Peyer's patch (tissue), 4 donors: ENCODE measurements at places on chromosomes 16 and 17. TPM values are rescaled to one million over a fixed set of nuclear protein-coding genes. Genes with fewer than 3 reads are reported as not detected.

- no peaks in the 10 kb centered on the region for H3K4me1 ChIP-seq
- H3K36me3 ChIP-seq: no peaks in the 10 kb centered on the region
- no peak for DNase-seq
- no peaks in the 10 kb centered on the region for H3K27me3 ChIP-seq
Measured at GRCh38 chr16:19281246-19281645, 4.3 kb upstream of the CLEC19A start.

DNA sequence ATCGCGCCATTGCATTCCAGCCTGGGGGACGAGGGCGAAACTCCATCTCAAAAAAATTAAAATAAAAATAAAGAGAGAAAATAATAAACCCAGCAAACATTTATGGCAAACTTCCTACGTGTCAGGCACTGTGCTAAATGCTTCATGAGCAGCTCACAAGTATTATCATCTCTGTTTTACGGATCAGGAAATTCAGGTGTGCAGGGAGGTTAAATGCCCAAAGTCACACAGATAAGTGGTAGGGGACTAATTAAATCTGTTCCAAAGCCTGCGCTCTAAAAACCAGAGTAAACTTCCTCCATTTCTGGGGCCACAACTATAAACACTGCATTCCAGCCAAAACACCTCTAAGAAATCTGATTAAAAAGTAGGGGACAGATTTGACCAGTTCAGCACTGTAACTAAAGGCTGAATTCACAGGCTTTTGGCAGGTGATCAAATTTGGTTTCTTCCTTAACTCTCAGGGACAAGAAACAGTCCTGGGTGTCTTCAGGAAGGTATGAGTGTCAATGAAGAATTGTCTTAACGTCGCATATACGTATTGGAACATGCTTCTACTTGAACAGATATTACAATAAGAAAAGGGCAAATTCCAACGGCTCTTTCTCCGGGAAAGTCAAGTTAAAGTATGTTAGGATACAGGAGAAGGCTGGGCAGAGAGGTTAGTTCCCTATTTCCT is 996 bp downstream of the STRADA start:
- no peak for DNase-seq
- no peaks in the 10 kb centered on the region for H3K36me3 ChIP-seq
- no peaks in the 10 kb centered on the region for H3K4me1 ChIP-seq
- peak overlapping the region; percentile 88 for H3K27ac ChIP-seq
- no peaks in the 10 kb centered on the region for H3K27me3 ChIP-seq
- peak overlapping the region; percentile 63 for H3K4me3 ChIP-seq

DNA sequence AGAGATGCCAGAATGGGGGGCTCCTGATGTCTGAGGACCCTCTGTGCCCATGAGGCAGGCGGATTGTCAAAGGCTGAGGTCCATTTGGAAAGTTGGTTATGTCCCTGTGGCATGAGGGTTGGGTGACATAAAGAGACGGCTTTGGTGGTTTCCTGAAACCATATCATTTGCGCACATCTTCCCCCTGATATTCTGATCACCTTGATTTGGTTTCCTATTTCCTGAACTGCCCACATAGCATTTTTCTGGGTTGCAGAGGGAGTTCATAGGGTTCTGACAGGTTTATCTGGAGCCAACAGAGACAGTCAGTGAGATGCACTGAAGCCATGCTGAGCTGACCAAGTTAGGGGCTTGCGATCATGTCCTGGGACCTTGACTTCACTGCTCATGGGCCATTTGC is 15.7 kb upstream of the RNF222 start:
- no peaks in the 10 kb centered on the region for H3K27me3 ChIP-seq
- peaks cover 6% of the 10 kb centered on the region for H3K4me1 ChIP-seq
- no peak overlapping the region for H3K27ac ChIP-seq
- H3K36me3 ChIP-seq: no peaks in the 10 kb centered on the region
- no peak overlapping the region for H3K4me3 ChIP-seq
- no peak for DNase-seq

GRCh38 chr17:48530887-48531272 is at the start of gene HOXB1:
TSS of gene HOXB1 (minus strand) at chr17:48531011. CDS start at chr17:48530904, 107 bp downstream.
- no peaks in the 10 kb centered on the region for H3K27me3 ChIP-seq
- DNase-seq: no peak
- H3K36me3 ChIP-seq: no peaks in the 10 kb centered on the region
- H3K27ac ChIP-seq: no peak within 1 kb of the TSS
- H3K4me3 ChIP-seq: no peak within 1 kb of the TSS

- H3K36me3 ChIP-seq: no peaks in the 10 kb centered on the region
- DNase-seq: no peak
- no peak overlapping the region for H3K27ac ChIP-seq
Measured at GRCh38 chr16:28261942-28262341, 30.4 kb upstream of the SBK1 start.

GRCh38 chr16:58421529-58421928 is 29.3 kb downstream of the GINS3 start:
- H3K27me3 ChIP-seq: no peaks in the 10 kb centered on the region
- H3K4me1 ChIP-seq: peaks cover 10% of the 10 kb centered on the region
- no peak overlapping the region for H3K4me3 ChIP-seq

GRCh38 chr17:9343516-9343915 is 232.1 kb downstream of the STX8 start:
- H3K4me3 ChIP-seq: no peak overlapping the region
- DNase-seq: no peak
- no peaks in the 10 kb centered on the region for H3K27me3 ChIP-seq
- H3K27ac ChIP-seq: no peak overlapping the region
- no peaks in the 10 kb centered on the region for H3K4me1 ChIP-seq
- no peaks in the 10 kb centered on the region for H3K36me3 ChIP-seq

DNA sequence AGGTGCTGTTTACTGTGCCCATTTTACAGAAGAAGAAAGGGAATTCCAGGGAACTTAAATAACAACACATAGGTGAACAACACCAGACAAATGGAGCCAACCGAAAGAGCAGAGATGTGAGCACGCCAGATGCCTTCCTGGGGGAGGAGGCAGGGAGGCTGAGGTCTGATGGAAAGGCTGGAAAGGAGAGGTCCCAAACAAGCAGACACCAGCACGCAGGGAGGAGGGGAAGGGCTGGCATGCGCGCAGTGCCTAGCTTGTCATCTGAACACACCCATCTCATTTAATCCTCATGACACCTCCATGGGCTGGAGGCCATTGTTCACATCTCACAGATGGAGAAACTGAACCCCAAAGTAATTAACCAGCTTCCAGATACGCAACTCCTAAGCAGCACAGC is 20.9 kb upstream of the CACNG5 start:
- no peak overlapping the region for H3K4me3 ChIP-seq
- H3K27me3 ChIP-seq: no peaks in the 10 kb centered on the region
- H3K36me3 ChIP-seq: no peaks in the 10 kb centered on the region

DNA sequence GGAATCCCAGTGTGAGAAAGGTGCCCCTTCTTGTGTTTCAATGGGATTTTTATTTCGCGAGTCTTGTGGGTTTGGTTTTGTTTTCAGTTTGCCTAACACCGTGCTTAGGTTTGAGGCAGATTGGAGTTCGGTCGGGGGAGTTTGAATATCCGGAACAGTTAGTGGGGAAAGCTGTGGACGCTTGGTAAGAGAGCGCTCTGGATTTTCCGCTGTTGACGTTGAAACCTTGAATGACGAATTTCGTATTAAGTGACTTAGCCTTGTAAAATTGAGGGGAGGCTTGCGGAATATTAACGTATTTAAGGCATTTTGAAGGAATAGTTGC is 567 bp downstream of the UBB start:
- peak overlapping the region; percentile 87 for H3K27ac ChIP-seq
- no peak for DNase-seq
- peaks cover 36% of the 10 kb centered on the region for H3K4me1 ChIP-seq
- no peaks in the 10 kb centered on the region for H3K36me3 ChIP-seq
- H3K27me3 ChIP-seq: no peaks in the 10 kb centered on the region

- H3K27me3 ChIP-seq: no peaks in the 10 kb centered on the region
- no peaks in the 10 kb centered on the region for H3K4me1 ChIP-seq
- no peak overlapping the region for H3K27ac ChIP-seq
- H3K4me3 ChIP-seq: no peak overlapping the region
Measured at GRCh38 chr16:16005721-16006120, 56.3 kb downstream of the ABCC1 start.

- H3K4me3 ChIP-seq: no peak overlapping the region
- H3K36me3 ChIP-seq: no peaks in the 10 kb centered on the region
- no peak for DNase-seq
- H3K27me3 ChIP-seq: no peaks in the 10 kb centered on the region
- no peak overlapping the region for H3K27ac ChIP-seq
Measured at GRCh38 chr17:79093270-79093669, 18.6 kb downstream of the ENGASE start.

DNA sequence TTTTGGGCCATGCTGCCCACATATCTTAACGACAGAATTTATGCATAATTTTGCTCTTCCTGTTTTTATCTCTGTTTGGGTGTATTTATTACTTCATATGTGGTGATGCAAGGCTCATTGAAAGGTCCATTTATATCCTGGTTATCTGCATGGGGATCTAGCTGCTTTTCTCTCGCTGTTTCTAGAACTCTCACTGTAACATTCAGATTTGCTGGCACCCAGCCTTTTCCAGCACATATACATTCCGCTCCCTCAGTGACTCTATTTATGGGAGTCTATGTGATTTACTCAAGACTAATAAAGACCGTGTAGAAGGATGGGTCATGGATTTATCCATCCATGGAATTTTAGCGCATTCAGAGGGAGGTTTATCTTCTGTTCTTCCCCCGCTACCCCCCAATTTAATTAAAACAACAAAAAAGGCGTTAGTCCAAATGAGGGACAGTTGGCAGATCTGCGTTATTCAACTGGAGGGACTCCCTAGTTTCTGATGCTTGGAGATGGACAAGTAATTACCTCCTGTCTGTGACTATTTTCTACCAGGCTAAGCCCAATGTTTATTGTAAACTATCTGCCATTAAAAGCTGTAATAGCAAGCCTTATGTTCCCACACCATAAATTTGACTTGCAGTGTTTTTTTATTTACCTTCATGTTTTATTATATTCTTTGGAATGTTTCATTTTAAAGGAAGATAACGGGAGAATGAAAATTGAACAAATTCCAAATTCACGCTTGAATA is 19.8 kb upstream of the MARCHF10 start:
- no peaks in the 10 kb centered on the region for H3K36me3 ChIP-seq
- H3K4me1 ChIP-seq: no peaks in the 10 kb centered on the region
- H3K27me3 ChIP-seq: no peaks in the 10 kb centered on the region
- no peak overlapping the region for H3K27ac ChIP-seq
- no peak overlapping the region for H3K4me3 ChIP-seq

GRCh38 chr17:27807567-27808470 is 7.5 kb upstream of the NOS2 start:
- peaks cover 47% of the 10 kb centered on the region for H3K4me1 ChIP-seq
- peak; percentile 86 for DNase-seq
- no peak overlapping the region for H3K4me3 ChIP-seq
- peak overlapping the region; percentile 65 for H3K27ac ChIP-seq

GRCh38 chr16:55149622-55150021 is 174.4 kb upstream of the IRX6 start:
- H3K4me3 ChIP-seq: no peak overlapping the region
- no peaks in the 10 kb centered on the region for H3K27me3 ChIP-seq
- H3K27ac ChIP-seq: no peak overlapping the region
- DNase-seq: no peak
- no peaks in the 10 kb centered on the region for H3K4me1 ChIP-seq

DNA sequence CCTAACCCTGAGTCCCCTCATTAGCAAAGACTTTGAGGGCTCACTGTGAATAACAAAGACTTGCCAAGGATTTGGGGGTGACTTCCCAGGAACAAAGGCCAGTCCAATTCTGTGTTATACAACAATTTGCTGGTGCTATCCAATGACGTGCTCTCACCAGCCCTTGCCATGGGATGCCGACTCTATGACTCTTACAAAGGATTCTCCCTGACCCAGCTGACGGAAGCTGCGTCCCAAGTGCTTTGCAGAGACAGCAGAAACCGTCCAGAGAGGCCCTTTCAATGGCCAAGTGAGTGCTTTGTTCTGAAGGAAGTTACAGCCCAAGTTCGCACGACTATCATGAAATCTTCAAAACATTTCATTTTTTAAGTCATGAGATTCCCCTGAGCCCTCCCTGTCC is 345.3 kb upstream of the TNRC6C start:
- no peak overlapping the region for H3K4me3 ChIP-seq
- no peaks in the 10 kb centered on the region for H3K36me3 ChIP-seq
- no peaks in the 10 kb centered on the region for H3K4me1 ChIP-seq
- H3K27ac ChIP-seq: no peak overlapping the region
- no peak for DNase-seq

DNA sequence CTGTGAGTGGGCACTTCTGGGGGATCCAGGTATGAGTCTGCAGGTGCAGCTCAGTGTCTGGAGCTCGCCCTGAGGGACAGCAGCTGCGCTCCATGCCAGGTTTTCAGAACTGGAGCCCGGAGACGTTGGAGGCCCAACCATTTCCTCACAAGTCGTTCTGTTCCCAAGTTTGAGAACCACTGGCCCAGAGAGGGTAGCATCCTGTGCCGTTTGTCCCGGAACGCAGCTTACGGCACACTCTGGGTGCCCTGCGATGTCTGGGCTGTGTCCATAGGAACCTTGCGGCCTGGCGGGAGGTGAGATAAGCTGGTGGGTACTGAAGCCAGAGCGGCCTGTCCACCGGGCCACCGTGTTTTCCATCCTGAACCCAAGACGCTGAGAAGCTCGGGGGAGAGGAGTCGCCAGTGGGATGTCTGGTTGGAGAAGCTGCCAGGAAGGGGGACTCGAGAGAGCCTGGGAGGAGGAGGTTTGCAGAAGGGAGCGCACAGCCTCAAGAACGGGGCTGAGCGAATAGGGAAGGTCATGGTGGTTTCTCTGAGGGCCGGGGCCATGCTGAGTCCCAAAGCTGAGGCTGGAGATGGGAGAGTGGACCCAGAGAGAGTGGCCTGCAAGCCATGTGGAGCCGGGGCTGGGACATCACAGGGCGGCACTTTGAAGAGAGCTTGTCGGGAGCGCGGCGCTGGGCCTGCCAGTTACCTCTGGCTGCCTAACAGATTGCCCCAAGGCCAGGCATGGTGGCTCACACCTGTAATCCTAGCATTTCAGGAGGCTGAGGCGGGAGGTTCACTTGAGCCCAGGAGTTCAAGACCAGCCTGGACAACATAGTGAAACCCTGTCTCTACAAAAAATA is 211.0 kb upstream of the GSE1 start:
- no peaks in the 10 kb centered on the region for H3K36me3 ChIP-seq
- no peaks in the 10 kb centered on the region for H3K27me3 ChIP-seq
- no peak overlapping the region for H3K4me3 ChIP-seq
- no peaks in the 10 kb centered on the region for H3K4me1 ChIP-seq
- H3K27ac ChIP-seq: no peak overlapping the region

DNA sequence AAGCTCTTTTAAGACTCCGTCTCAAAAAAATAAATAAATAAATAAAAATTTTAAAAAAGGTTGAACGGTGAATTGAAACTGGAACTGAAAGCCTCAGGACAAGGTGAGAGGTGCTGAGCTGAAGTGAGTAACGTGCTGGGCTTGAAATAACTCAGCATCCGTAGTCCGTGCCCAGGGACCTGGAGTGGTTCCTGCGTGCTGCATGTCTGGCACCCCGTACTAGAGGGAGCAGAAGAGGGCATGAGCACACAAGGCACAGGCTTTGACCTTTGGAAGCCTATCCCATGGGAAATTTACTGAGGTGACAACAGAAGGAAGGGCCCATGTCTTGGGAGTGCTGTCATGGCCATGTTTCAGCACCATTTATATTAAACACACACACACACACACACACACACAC is 4.5 kb upstream of the MEIOB start:
- peaks cover 7% of the 10 kb centered on the region for H3K27me3 ChIP-seq
- DNase-seq: no peak
- no peak overlapping the region for H3K4me3 ChIP-seq
- H3K4me1 ChIP-seq: no peaks in the 10 kb centered on the region
- H3K27ac ChIP-seq: no peak overlapping the region

The DHX38 gene
- total RNA-seq: 171 TPM

The C17orf107 gene
- 0.88 TPM for total RNA-seq

The KRTAP2-2 gene
- not detected for total RNA-seq

The KRT15 gene
- 28.9 TPM for total RNA-seq

The HSF5 gene
- total RNA-seq: 0.28 TPM

The ALKBH5 gene
- total RNA-seq: 72.4 TPM

The CDH5 gene
- 10.4 TPM for total RNA-seq

The GGT6 gene
- total RNA-seq: 155 TPM

The ZNF821 gene
- 20.6 TPM for total RNA-seq
